OCI-LY7 (cell line): ENCODE measurements at places on chromosomes 1 and 21. TPM values are rescaled to one million over a fixed set of nuclear protein-coding genes. Genes with fewer than 3 reads are reported as not detected.

DNA sequence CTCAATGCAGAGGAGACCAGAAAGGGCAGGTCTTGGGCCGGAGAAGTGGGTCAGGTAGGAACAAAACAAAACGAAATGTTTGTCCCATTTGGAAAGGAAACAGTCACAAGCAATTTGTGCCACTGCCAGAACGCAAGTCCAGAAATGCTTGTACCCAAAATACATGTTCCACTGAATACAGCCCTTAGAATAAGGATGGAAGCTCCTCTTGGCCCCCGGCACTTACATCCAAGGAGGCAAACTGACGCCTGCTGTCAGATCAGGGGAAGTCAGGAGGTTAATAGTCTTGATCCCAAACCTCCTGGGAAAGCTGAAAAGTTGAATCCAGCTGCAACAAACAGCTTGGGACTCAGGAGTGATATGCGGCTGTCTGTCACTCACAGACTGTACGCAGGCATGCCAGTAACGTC, 75.9 kb upstream of the GALNT2 start:
- DNase-seq, result no peak

DNA sequence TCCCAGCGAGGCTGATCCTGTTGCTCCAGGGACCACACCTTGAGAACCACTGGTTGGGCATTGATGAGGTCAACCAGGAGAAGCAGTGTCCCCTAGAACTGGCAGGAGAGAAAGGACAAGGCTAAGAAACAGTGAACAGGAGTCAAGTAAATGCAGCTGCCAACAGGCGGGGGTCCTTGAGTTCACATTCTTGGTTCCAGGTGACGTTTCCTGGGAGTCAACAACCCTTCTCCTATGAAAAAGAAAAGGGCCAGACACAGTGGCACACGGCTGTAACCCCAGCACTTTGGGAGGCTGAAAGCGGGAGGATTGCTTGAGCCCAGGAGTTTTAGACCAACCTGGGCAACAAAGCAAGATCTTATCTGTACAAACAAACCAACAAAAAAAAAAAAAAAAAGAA, 98.3 kb downstream of the KAZN start:
- DNase-seq, result no peak

PCSK9 gene
- not detected in 2 replicates for total RNA-seq

- DNase-seq, result no peak
Measured at GRCh38 chr1:217090060-217090911, 367.1 kb upstream of the ESRRG start.

DNA sequence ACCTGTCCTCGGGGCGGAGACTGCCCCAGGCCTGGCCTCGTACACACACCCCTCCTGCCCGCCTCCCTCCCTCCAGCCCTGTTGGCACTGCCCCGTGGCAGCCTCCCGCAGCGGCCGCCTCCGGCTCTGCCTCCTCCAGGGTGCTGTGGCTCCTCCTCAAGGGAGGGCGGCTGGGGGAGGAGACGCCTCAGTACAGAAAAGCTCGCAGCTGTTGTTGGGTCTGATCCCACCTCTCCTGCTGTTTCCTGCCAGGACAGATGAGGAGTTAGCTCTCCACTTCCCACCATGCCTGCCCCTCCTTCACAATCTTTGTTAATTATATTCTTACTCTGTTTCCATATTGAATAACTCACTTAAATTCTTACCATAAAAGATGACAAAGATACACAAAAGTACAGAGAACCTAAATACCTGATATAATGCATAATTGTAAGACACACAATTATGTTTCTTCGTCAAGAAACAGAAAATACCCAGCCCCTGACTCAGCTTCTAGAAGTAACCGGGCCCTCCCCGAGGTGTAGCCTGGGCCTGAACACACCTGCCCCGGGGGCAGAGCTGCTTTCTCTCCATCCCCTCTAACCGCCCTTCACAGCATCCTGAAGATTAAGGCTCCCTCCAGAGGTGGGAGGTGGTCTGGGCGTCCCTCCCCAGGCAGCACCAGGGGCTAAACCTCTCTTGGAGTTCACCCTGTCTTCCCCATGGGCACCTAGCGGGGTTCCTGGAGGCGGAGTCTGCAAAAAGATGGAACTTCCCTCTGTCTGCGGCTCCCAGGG, 30.6 kb upstream of the COL6A1 start:
- no peak for DNase-seq

ITLN2 gene
- total RNA-seq, result not detected in 2 replicates

FALEC gene
- total RNA-seq, result 1.9 and 2.7 TPM in 2 replicates
